ENCODE measurements at places on chromosomes 1 and 21. TPM values are rescaled to one million over a fixed set of nuclear protein-coding genes. Genes with fewer than 3 reads are reported as not detected.

Gene S100A1
- total RNA-seq, result under 0.01 TPM

Gene SPATA17
- total RNA-seq, result 0.55 TPM

Gene PRELP
- total RNA-seq, result 0.32 TPM

Gene REG4
- total RNA-seq, result not detected

Gene AADACL3
- not detected for total RNA-seq

Gene PLA2G2E
- not detected for total RNA-seq

Gene KCNJ9
- not detected for total RNA-seq

Gene AK5
- total RNA-seq, result 10.6 TPM

Gene OR2W3
- total RNA-seq, result not detected

Gene GIPC2
- 1.2 TPM for total RNA-seq

Gene SRRM1
- total RNA-seq, result 42.2 TPM

Gene OR6K3
- not detected for total RNA-seq

Gene ANGEL2
- total RNA-seq, result 46.9 TPM

Gene TMEM240
- total RNA-seq, result 2.9 TPM

Gene RGS4
- total RNA-seq, result 822 TPM

Gene MNDA
- total RNA-seq, result not detected

Gene OR2G6
- total RNA-seq, result not detected

Gene NID1
- 62.6 TPM for total RNA-seq

Gene DIRAS3
- total RNA-seq, result 78.9 TPM

Gene AMPD1
- total RNA-seq, result not detected

Gene OBSCN
- 16.6 TPM for total RNA-seq

Gene PLPPR4
- total RNA-seq, result not detected

Gene FRRS1
- total RNA-seq, result 12.0 TPM

Gene UBXN10
- total RNA-seq, result not detected

Gene UBE2U
- not detected for total RNA-seq

Gene PPFIA4
- 24.6 TPM for total RNA-seq

Gene TSPAN1
- not detected for total RNA-seq

Gene FMN2
- 5.9 TPM for total RNA-seq

Gene NEK2
- total RNA-seq, result 17.3 TPM

Gene BACH1
- 72.8 TPM for total RNA-seq

Gene TNFAIP8L2
- total RNA-seq, result not detected

Gene SELE
- total RNA-seq, result not detected

Gene C1orf115
- 0.30 TPM for total RNA-seq

Gene HMGCS2
- not detected for total RNA-seq

Gene SERTAD4
- 0.78 TPM for total RNA-seq

Gene DHRS3
- total RNA-seq, result 520 TPM

Gene OLFM3
- total RNA-seq, result not detected

Gene CR1L
- total RNA-seq, result not detected

Gene ABCA4
- total RNA-seq, result 0.51 TPM

Gene HIVEP3
- total RNA-seq, result 6.6 TPM

Gene CAPN8
- total RNA-seq, result not detected

Gene TRIM67
- total RNA-seq, result not detected

Gene C1orf210
- total RNA-seq, result not detected

Gene CD247
- not detected for total RNA-seq

Gene MPZ
- 0.88 TPM for total RNA-seq

Gene LCE3D
- not detected for total RNA-seq

Gene CFAP74
- not detected for total RNA-seq

Gene HTR6
- total RNA-seq, result not detected

Gene ABCB10
- total RNA-seq, result 17.8 TPM

Gene IGSF8
- 56.4 TPM for total RNA-seq

Gene ZNF436
- total RNA-seq, result 16.0 TPM

Gene RGS18
- total RNA-seq, result not detected

Gene MRPL9
- total RNA-seq, result 63.8 TPM

Gene NMNAT2
- total RNA-seq, result 11.3 TPM

Gene LAMC2
- total RNA-seq, result 594 TPM

Gene ALX3
- total RNA-seq, result not detected

Gene FAM167B
- not detected for total RNA-seq

Gene HTR1D
- not detected for total RNA-seq

Gene VASH2
- total RNA-seq, result 1.4 TPM

Data from smooth muscle cell of the umbilical artery (primary cell).